ENCODE measurements at places on chromosomes 1 and 21.

DNA sequence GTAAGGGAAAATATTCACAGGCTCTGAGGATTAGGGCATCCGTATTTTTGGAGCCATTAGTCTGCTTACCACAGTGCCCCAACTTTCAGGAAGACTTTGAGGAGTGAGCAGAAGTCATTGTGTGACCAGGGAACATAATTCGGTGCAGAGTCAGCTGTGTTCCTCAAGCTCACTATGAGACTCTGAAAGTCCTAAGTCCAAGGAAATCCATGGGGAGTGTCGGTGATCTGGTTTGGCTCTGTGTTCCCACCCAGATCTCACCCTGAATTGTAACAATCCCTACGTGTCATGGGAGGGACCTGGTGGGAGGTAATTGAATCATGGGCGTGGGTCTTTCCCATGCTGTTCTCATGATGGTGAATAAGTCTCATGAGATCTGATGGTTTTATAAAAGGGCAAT is 45.9 kb upstream of the SCAF4 start:
- DNase-seq: no peak

- DNase-seq: no peak
These were observed 167.7 kb downstream of the SIPA1L2 start for GRCh38 chr1:232462213-232462612.

DNA sequence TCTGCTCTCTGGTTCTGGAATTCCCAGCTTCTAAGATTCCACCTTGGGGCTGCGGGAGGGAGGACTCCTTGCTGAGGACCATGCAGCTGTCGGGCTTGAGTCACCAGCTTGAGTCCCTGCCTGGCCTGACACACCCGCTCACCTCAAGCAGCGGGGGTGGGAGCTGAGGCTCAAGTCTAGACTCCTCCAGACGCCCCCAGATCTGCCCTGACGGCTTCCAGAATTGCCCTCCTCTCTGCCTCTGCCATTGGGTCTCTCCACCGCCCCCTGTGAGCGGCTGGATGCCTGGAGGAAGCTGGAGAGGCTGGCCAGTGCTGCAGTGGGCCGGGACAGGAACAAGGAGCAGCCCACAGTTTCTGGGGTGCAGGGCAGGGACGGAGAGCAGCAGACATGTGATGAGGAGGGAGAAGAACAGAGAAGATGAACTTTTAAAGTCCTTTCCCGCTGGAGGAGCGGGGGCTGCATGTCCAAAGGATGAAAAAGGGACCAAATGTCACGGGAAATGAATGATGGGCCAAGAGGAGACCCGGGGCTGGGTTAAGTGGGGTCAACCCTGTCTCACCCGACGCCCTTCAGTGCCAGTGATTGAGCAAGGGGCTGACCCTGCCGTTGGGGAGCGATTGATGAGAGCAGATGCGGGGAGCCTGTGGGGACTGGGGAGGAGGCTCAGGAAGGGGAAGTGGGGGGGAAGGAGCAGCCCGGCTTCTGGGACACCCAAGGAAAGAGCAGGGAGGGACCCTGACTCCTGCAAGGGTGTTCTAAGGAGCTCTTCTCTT is 13.5 kb downstream of the CRABP2 start:
- no peak for DNase-seq

DNA sequence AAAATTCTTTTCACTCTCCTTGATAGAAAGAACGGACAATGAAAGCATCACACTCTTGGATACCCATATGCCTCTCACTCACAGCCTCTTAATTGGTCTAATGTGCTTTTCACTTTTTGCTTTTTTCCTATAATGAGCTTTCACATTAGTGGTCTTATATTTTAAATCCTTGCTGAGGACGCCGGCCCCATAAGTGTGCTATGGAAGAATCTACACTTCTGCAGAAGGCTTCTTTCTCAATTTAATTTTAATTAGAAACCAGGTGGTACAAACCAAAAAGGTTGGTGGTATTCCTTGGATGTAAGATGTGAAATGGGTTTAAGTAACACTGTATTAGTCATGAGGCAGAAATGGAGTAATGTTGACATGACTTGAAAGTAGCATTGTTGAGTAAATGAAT is 190.6 kb upstream of the NFIA start:
- DNase-seq: no peak

- no peak for DNase-seq
These were observed 275.8 kb downstream of the TGFB2 start for GRCh38 chr1:218620956-218621355.

- DNase-seq: no peak
These were observed 362.5 kb upstream of the CHRM3 start for GRCh38 chr1:239023732-239024360.

DNA sequence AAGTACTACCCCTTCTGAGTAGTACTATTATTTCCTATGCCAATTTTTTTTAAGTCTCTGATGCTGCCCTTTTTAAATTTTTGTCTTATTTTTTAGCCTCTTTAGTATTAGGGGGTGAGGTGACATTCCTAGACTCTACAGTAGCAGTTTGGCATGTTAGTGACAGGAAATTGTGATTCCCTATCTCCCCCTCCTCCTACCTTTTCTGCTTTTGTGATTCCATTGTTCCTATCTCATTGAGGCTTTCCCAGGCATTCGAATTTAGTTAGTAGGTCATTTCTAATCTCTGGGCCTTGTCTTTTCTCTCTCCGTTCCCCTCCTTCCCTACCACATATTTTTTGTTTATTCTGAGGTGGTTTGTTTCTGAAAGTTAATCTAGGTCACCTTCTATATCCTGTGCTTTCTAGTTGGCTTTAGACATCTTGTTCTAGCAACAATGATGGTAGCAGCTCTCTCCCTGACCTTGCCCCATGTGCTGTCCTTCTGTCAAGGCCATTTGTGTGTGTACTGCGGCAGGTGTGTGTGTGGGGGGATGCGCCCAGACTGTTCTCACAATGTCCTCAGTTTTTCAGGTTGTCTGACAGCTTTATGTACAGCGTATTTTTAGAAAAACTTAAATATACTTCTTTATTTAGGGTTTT is 21.5 kb downstream of the SEMA6C start:
- no peak for DNase-seq

GRCh38 chr1:155648207-155649147 is 38.5 kb downstream of the MSTO1 start:
- DNase-seq: peak; percentile 53

DNA sequence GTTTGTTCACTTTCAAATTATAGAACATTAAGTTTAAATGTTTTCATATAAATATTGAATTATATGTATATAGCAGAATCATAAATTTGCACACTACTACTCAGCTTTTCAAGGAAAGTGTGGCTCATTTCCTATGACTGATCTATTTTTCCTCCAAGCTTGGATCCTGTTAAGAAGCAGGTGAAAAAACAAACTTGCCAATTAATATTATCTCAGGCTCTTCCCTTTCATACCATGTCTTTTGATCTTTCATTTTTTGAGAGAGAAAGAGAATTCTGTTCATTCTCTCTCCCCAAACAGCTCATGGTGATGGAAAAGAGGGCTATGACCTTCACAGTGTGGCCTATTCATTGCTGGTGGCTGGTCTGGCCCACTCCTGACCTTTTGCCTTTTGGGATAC is 43.7 kb downstream of the SEC16B start:
- DNase-seq: no peak

DNA sequence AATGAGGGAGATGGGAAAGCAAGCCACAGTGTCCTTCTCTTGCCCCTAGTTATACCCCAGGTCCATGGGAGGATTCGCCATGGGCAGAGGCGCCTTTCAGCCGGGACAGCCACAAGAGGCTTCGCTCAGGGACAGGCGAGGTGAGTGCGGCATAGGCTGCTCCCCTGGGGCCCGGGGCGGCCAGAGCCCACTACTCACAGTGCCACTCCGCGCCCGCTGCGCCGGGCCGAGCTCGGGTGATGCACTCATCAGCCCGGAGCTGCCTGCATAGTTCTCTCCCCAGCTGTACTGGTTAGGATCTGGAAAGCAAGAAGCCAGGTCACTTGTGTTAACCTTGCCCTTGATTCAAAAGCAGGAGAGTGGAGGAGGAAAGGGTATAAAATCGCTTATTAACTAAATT is 8.4 kb downstream of the PANK4 start:
- DNase-seq: no peak

DNA sequence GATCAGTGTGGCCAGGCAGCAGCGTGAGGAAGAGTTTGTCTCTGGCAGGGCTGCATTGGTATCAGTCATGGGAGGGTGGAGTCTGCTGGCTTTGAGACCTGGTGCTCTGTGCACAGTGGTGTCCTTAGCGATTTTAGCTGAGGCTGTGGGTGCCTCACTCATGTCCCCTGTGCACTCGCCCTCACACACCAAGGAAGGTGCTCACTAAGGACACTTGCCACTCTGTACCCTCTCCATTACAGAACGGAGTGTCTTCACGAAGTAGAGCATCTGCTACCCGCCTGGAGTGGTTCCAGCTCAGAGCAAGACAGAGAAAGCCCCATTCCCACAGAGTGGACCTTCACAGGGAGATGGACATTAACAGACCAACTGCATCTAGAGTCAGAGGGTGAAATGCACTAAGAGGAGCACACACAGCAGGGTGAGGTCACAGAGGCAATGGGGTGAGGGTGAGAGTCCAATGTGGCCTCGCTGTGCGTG is 117.9 kb downstream of the MATN1 start:
- DNase-seq: no peak
